ENCODE measurements at places on chromosomes 1 and 21.

DNA sequence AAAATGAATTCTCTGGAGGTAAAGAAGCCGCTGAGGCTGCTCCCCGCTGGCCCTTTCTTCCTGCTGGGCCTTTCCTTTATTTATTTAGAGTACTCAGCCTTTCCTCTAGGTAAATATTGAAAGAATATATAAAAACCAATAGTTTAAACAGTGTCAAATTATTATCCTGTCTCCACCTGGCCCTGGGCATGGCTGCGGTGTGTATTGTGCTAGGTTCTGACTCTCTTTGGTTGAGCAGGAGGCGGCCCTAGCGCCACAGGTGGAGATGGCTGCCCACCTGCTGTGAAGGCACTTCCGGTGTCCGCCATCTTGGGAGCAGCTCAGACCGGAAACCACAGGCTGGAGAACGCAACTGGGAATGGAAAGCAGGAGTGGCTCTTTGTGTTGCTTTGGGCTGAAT, 29.0 kb upstream of the CLDN14 start:
- no peak for DNase-seq

DNA sequence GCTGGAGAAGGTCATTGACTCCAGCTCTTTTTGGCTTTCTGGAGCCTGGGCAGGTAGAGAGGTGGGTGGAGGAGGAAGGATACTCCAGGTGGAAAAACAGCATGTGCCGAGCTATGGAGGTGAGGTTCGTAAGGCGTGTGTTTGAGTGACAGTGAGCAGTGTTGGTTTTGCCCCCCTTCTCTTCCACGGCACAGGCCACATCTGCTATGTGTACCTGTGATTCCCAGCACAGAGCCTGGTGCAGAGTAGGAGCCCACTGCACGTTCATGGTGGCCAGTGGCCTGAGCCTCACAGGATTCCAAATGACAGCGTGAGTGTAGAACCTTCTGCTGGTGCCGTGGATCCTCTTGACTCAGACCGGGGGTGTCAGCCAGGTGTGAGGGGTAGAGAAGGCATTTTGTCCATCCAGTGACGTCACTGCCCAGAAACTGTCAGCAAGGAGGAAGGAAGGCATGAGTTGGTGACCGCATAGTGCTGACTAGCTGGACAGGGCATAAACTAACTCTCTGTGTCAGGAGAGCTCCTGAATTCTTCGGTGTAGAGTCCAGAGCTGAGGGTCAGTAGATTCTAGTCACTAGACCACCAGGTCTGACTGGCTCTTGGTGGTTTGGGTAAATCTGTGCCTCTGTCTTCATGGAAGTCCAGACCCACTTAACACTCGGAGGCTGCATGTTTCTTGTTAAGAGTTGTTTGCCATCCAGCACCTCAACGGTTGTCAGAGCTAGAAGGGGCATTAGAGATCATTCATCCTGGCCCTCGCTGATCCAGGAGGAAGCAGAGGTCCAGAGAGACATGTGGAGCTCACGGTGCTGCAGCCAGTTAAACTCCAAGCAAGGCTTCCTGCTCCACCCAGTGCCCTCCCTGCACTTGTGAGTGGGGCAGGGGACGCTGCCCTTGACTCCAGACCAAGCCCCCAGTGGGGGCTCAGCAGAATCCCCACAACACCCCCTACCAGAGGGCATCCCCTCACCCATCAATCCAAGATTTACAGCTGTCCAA, 3.8 kb downstream of the QSOX1 start:
- no peak for DNase-seq

GRCh38 chr1:60988891-60989290, 93.5 kb upstream of the NFIA start:
- no peak for DNase-seq

- no peak for DNase-seq
Observed at GRCh38 chr1:152107984-152108881, 7.0 kb downstream of the TCHH start.

GRCh38 chr1:4784761-4785160, 130.4 kb downstream of the AJAP1 start:
- DNase-seq: no peak

GRCh38 chr1:208203127-208203847, 40.9 kb downstream of the PLXNA2 start:
- no peak for DNase-seq

All from germinal center (tissue), 1 donor.